ENCODE measurements at places on chromosomes 3 and 15. TPM values are rescaled to one million over a fixed set of nuclear protein-coding genes. Genes with fewer than 3 reads are reported as not detected.

LRRN1 gene
- not detected for total RNA-seq

SLC28A1 gene
- not detected for total RNA-seq

CACNA2D2 gene
- total RNA-seq = 0.03 TPM

- no peak for DNase-seq
Measured at GRCh38 chr3:29481969-29482767, 201.3 kb downstream of the RBMS3 start.

DNA sequence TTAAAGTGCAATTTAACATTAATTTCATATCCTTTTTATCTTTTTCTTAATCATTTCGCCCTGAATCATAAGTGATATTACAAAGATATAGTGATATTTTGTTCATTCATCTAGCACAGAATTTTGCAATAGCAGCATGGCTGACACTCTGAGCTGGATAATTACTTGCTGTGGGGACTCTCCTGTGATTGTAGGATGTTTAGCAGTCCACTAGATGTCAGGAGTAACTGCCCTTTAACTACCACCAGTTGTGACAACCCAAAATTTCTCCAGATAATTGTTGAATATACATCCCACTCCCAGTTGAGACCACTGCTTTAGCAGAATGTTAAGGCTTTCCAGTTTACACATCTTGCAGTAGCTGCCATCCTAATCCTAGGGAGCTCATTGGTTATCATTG is 196.8 kb upstream of the MBNL1 start:
- no peak for DNase-seq

- no peak for DNase-seq
Measured at GRCh38 chr3:79154865-79155264, 612.9 kb downstream of the ROBO1 start.

EXOG gene
- 3.6 TPM for total RNA-seq

LDHAL6B gene
- total RNA-seq = not detected

GRCh38 chr15:64875641-64876223 is 34.0 kb downstream of the PLEKHO2 start:
- no peak for DNase-seq

SPSB4 gene
- 0.52 TPM for total RNA-seq

GRCh38 chr3:187011915-187012314 is 81.6 kb downstream of the ST6GAL1 start:
- DNase-seq = no peak

GRCh38 chr15:49644364-49644794 is 23.5 kb downstream of the DTWD1 start:
- DNase-seq = no peak

DNA sequence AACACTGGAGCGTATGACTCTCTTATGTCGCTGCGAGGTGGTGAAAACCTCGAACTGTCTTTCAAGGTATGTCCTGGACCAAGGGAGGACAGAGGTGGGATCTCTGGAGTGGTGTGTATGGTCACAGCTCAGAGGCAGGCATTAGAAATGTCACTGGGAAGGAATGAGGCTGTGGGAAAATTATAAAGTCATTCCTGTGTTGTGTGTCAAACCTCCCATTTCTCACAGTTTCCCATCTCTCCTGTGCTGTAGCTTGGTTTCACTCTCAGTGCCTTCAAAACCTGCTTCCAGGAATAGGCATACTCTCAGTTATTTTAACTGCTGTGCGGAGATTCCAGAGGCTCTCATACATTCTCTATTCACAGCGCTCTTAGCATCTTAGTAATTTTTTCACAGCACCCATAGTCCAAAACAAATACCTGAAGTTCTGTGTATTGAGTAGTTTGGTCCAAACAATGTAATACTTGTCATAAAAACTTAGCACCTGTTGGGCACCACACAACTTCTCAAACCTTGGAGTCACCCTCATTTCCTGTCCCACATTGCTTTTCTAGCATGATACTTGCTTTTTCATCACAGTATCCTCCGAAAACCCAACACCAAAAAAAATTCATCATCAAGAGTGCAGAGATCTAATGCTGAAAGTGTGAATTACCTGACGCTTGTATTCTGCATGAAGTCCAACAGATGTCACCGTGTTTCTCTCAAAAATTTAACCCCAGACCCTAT is 36.9 kb downstream of the GALNT15 start:
- DNase-seq = no peak

CHRNA5 gene
- 9.0 TPM for total RNA-seq

STAC gene
- total RNA-seq = 8.7 TPM

DNA sequence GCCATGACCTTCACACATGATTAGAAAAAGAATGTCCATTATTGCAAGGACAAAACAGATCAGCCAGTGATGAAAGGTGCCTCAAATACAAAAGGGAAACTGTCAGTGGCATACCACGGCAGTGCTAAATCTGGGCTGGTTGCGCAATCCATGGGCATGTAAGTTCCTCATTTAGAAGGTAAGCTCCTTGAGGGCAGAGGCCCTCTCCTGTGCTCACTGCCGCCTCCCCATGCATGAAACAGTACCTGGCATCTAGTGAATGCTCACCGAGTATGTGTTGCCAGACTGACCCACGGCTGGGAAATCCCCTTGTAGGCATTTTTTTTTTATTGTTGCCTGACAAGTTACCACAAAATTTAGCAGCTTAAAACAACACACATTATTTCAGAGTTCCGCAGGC is 312.1 kb upstream of the CHRM5 start:
- DNase-seq = no peak

DNA sequence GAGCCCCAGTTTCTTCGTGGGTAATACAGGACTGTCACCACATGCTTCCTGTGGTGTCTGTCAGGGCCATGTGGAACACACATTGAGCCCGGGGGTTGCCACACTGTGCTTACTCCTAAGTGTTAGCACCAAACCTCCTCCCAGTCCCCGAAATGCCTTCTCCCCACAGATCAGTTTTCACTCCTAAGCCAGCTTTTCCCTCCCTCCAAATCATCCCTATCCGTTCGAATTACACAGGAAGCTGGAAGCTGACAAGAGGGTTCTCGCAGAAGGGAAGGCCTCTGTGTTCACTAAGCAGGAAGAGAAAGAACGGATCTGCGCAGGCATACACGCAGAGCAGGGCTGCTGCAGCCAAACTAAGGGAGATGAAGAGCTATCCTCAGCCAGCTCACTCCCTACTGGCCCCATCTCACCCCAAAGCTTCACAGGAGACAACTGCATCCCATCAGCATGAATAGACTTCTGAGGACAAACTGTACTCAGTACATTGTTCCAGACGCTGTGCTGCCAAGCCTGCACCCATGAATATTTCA is 32.3 kb downstream of the XXYLT1 start:
- no peak for DNase-seq

DNA sequence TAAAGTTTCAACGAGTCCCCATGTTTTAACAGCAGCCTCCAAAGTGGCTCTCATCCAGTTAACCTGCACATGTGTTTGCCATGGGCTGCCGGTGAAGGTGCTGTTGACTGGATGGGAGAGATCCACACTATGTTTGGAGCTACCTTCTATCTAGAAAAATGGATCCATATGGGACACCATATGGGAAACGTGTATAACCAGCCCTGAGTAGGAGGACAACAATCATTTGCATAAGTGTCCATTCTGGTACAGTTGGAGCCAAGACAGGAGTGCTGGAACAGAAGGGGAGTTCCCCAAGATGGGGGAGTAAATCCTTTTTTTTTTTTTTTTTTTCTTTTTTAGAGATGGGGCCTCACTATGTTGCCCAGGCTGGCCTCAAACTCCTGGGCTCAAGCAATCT is 36.6 kb downstream of the MKRN2 start:
- no peak for DNase-seq

- DNase-seq = no peak
Measured at GRCh38 chr3:112740835-112741234, 99.9 kb upstream of the CCDC80 start.

BOC gene
- total RNA-seq = 0.49 TPM

GRCh38 chr15:25185791-25186190 is 231.0 kb downstream of the SNRPN start:
- no peak for DNase-seq

SLC15A2 gene
- not detected for total RNA-seq

- DNase-seq = no peak
Measured at GRCh38 chr3:170277833-170278580, 55.8 kb downstream of the PRKCI start.

RAB8B gene
- total RNA-seq = 10.4 TPM

DNA sequence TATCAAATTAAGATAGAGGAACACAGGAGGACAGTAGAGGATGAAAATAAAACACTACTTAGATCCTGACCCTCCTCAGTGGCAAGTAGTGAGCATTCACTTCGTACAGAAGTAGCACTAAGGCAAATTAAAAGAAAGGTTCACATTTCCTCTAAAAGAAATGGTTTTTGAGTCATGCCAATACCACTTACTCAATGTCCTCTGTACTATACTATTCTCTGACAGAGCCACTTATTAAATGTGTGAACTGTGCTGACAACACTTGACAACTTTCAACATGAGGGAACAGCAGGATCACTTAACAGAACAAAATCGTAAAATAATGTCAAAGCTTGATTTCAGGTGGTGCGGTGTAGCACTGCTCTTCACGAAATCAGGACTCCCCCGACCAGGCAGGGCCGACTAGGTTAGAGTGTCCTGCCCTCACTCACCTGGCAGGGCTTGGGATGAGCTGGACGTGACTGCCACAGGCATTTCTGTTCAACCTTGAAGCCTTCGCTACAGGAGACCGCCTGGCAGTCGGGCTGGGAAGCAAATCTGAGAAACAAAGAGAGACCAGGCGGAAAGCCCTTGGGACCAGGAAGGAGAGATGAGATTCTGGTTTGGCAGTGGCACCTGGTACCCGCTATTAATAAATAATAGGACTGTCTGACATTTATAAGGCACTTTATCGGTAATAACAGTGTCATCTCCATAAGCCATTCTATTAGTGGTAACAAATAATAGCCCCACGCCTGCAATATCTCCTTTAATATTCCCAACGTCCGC is 611 bp upstream of the SLC27A2 start:
- DNase-seq = no peak

CSTA gene
- not detected for total RNA-seq

DNA sequence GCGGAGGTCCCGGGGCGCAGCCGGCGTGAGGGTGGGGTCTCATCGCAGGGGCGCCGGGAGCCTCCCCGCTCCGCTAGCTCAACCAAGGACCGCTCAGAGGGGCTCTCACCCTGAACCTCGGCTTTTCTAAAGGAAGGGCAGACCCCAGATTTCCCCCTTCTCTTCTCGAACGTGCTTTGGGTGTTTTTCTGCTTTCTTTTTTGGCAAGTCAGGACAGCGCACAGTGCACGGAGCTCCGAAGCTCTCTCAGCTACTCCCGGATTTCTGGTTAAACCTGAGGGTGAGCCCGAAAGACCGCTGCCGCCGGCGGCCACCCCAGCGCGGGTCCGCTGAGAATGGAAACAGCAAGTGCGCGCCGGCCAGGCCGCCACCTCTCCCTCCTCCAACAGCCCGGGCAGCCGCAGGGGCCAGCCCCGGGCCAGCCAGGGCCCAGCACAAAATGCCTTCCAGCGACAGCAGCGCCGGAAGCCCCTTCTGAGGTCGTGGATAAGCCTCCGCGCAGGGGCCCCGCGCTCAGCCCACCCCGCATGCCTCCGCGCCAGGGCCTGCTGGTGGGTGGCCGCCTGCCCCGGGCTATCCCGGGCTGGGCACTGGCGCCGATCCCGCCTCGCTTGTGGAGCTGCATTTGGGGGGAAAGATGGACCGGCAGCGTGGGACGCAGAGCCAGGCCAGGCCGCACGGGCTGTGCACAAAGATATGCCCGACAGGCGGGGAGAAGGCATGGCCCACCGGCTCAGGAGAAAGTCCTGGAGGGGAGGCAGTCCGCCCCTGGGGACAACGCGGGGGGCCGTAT is 8.2 kb upstream of the OCA2 start:
- no peak for DNase-seq

GRCh38 chr3:194769020-194769643 is 83.4 kb downstream of the FAM43A start:
- DNase-seq = peak; percentile 97

DNA sequence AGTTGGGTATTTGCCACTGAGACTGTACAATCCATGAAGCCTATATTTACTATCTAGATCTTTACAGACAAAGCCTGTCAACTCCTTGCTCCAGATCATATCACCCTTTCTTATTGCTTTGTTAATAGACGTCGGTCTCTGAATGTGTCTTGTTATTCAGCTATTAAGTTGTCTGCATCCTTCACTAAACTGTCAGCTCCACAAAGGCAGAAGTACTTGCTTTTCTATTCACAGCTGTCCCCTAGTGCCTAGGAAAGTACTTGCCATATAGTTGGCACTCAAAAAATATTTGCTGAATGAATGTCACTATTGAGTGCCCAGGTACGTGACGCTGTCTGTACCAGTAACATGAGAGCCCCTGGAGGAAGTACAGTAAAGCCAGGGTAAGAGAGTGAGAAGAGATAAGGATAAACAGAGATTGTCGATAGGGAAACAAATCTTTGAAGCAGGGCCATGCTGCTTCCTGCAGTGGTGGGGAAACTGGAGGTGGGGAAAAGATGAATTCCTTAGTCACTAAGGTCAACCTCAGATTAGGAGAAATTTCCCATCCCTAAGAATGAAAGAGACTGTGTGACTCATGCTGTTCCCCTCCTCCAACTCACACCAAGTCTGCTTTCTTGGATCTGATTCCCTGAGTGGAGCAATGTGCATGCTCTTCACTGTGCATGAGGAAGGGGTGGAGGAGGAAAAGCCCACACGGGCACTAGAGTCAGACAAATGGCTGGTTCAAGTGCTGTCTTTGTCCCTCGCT is 36.3 kb downstream of the PRICKLE2 start:
- DNase-seq = peak; percentile 86

EEFSEC gene
- 12.7 TPM for total RNA-seq

VWA5B2 gene
- 5.7 TPM for total RNA-seq

REC114 gene
- not detected for total RNA-seq

DNA sequence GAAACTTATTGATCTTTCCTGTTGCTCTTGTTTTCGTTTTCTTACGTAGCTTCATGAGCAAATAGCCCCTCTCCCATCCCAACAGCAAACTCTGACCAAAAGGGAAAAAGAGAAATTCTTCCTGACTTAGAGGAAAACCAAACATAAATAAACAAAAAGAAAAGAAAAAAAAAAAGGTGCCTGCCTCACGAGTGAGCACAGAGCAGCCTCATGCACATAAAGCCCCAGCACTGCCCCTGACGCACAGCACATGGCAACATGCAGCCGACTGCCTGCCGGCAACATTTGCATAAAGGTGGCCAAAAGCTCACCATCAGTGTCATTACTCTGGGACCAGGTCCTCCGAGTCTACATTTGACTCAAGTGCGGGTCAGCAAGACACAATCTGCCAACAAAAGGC is 6.4 kb downstream of the POC1A start:
- no peak for DNase-seq

DNA sequence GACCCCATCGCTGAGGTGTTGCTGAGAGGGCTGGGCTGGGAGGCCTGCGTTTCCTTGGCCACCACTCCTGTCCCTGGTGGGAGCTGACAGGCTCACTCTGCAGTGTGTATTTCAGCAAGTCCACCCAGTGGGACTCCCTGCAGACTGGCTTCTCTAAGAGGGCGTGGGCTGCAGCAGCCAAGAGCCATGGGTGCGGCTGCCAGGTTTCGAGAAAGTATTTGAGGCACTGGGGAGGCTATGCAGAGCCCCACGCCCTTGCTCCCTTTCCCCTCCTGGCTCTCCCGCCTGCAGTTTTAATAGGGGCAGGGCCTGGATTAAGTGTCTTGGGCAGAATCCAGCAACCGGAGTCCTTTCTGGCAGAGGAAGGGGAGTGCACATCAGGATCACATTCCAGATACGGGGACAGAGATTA is 242.1 kb downstream of the THSD4 start:
- DNase-seq = no peak

- no peak for DNase-seq
Measured at GRCh38 chr3:50297896-50298725, 1.1 kb downstream of the HYAL3 start.

CRABP1 gene
- total RNA-seq = not detected

Data from Caki2 (cell line).